ENCODE measurements at places on chromosomes 6 and 20. TPM values are rescaled to one million over a fixed set of nuclear protein-coding genes. Genes with fewer than 3 reads are reported as not detected.

Gene RUNX2
- 6.0 TPM for total RNA-seq

Gene MMS22L
- total RNA-seq, result 40.3 TPM

Gene PSMB9
- total RNA-seq, result 5.7 TPM

Gene TMEM74B
- 12.0 TPM for total RNA-seq

Gene SLC13A3
- 7.9 TPM for total RNA-seq

Measured in type B pancreatic cell (in vitro differentiated cells).